ENCODE measurements at places on chromosomes 6 and 20.

- DNase-seq, result no peak
Measured at GRCh38 chr6:70298068-70298467, 4.8 kb downstream of the COL9A1 start.

- DNase-seq, result no peak
Measured at GRCh38 chr6:111377558-111378120, 105.4 kb downstream of the REV3L start.

GRCh38 chr20:33826270-33826897 is 15.2 kb downstream of the CHMP4B start:
- DNase-seq, result no peak

GRCh38 chr20:45098103-45098773 is 2.7 kb downstream of the KCNS1 start:
- DNase-seq, result no peak

DNA sequence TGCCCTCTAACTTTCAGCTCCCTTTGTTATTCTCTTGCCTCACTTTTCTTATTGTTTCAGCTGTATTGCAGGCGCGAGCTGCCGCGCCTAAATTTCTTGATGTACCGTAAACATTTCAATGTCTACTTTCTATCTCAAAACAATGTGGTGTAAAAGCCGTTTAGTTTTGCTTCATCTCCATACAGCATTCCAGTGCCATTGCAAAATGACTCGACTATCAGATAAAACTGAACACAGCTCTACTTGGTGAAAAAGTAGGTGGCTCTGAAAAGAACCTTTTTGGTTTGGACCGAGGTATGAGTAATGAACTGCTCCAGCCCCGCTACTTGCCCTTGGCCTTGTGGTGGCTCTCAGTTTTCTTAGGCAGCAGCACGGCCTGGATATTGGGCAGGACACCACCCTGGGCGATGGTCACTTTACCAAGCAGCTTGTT is 74.6 kb downstream of the OR2B2 start:
- DNase-seq, result no peak
